ENCODE measurements at places on chromosomes 7 and 10.
A peak's percentile ranks its signal among the peaks of the same experiment; 100 is the strongest.

- DNase-seq = no peak
Observed at GRCh38 chr7:20131776-20132175, 85.4 kb downstream of the MACC1 start.

- peak; percentile 37 for DNase-seq
Observed at GRCh38 chr7:154423231-154423630, 371.0 kb downstream of the DPP6 start.

GRCh38 chr7:25710959-25711358 is 441.0 kb upstream of the NFE2L3 start:
- no peak for DNase-seq

GRCh38 chr10:66234872-66235271 is 691.0 kb upstream of the LRRTM3 start:
- DNase-seq = no peak
